ENCODE measurements at places on chromosomes 11 and 22.

- no peak for DNase-seq
Observed at GRCh38 chr11:10441652-10442503, 13.2 kb upstream of the AMPD3 start.

DNA sequence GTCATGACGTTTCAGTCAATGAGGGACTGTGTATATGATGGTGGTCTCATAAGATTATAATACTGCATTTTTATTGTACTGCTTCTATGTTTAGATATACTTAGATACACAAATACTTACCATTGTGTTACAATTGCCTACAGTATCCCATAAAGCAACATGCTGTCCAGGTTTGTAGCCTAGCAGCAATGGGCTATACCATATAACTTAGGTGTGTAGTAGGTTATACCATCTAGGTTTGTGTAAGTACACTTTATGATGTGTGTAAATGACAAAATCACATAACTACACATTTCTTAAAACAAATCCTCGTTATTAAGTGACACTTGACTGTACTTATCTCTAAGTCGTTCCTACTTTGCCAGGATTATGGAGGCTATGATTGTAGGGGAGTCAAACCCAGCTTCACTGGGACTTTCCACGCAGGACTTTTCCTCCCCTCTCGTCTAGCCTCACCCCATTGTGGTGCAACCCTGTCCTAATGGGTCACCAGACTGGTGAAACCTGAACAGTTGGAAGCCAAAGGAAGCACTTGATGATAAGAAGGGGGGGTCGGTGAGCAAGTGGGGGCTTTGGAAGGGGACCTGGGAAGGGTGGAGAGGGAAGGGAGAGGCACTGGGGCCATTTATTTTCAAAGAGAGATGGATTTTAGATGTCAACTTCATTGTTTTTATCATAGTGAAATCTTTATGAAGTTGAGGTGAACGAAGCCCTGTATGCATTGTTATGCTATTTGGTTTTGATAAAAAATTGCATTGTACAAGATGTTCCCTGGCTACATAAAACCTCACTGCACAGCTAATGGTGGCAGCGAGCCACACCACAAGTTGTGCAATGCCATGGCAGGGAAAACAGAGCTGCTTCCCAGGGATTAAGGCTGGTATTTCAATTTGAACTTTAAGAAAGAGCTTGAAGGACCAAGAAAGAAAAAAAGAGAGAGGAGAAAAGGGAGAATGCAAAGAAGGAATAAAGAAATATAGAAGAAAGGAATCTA lies 129.1 kb downstream of the EHF start:
- DNase-seq: no peak

DNA sequence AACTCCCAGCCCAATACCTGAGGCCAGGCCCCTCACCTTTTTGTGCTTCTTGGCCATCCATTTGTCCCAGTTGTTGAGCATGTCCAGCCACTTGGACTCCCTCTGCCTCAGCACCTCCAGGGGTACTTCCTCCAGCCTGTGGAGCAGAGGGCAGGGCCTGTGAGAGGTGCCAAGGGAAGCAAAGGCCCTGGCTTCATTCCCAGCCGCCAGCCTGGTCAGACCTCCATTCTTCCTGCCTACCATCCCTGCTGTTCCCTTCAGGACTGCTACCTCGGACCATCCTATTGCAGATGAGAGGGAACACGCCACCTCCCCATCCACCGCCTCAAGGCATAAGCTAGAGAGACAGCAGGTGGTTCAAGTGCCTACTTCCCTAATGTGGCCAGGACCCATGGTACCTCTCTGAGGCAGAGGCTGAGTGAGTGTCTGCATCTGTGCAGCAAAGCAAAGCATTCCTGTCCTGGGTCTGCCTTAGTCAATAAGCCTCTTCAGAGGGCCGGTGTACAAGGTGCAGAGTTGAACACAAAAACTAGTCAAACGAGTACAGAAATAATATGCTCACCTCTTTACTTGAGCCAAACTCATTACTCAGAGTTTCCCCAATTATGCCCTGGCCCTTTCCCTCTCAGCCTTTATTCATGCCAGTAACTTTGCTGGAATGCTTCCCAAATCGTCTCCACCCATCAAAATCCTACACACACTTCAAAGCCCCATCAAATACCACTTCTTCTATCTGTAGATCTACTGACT lies 15.4 kb upstream of the CASTOR1 start:
- DNase-seq: no peak

DNA sequence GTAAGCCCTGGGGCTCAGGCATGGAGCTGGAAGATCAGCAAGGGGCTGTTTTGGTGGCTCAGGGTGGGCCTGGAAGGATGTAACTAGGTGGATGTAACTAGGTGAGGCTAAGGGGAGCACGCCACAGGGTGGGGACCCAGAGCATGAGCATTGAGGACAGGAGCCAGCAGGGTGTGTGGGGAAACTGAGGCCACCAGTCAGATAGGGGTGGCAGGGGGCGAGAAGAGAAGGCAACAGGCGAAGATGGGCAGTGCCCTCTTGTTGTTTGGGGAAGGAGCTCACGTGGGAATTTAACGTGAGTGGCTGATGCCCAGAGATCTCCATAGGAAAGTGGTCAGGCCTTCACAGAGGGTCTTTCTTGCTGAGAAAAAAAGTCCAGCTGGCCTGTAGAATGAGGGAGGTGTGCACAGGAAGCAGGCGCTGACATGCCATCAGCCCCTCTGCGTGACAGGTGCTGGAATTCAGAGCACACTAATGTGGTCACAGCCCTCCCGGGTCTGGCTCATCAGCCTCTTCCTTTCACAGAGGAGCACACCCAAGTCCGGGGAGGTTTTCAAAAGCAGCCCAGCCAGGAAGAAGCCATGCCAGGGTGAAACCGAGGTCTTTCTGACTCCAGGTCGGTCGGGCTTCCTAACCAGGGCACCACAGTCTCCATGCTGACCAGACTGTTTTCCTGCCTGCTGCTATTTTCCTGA lies 54.6 kb upstream of the PAX6 start:
- DNase-seq: no peak

- no peak for DNase-seq
Observed at GRCh38 chr11:93525601-93526345, 17.4 kb downstream of the SMCO4 start.
